Mammary epithelial cell (primary cell): ENCODE measurements at places on chromosomes 7 and 10. TPM values are rescaled to one million over a fixed set of nuclear protein-coding genes. Genes with fewer than 3 reads are reported as not detected.
A peak's percentile ranks its signal among the peaks of the same experiment; 100 is the strongest.

ZNF488 gene
- 0.67 TPM for total RNA-seq

DNA sequence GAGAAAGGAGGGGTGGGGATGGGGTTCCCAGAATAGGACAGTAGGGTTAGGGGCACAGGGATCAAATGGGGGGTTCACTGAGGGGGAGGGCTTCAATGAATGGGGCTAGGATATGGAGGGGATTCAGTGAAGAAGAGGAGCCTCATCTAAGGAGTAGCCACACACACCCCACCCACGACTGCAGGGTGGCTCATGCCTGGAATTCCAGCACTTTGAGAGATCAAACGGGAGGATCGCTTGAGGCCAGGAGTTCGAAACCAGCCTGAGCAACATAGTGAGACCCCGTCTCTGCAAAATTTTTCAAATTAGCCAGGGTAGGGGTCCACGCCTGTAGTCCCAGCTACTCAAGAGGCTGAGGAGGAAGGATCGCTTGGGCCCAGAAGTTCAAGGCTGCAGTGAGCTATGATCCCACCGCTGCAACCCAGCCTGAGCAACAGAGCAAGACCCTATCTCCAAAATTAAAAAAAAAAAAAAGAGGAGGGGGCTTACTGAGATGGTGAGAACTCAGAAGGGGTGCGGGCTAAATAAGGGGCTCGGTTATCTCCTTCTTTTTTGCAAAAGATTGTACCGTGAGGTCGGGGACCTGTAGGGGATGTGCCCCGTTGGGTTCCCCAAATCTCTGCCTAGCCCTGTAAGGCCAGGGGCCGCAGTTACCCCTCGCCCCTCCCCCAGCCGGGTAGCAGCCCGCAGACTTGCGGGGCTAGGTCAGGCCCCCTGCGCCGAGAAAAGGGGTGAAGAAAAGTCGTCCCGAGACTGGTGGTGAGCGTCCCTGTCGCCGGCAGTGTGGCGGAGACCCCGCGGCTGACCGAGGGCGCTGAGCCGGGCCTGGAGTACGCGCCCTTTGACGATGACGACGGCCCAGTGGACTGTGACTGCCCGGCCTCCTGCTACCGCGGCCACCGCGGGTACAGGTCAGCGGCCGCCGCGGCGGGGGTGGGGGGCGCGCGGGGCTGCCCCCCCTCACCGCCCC, 43.1 kb upstream of the HSPB1 start:
- DNase-seq, result no peak

GRCh38 chr7:8217200-8218068, 44.5 kb downstream of the ICA1 start:
- DNase-seq, result peak; percentile 36

ARHGAP21 gene
- total RNA-seq, result 207 TPM

CADPS2 gene
- 1.1 TPM in 2 replicates for total RNA-seq

JCAD gene
- 0.21 TPM in 2 replicates for total RNA-seq

GRCh38 chr10:102299873-102300272, 54.5 kb downstream of the GBF1 start:
- DNase-seq, result peak; percentile 66

DNA sequence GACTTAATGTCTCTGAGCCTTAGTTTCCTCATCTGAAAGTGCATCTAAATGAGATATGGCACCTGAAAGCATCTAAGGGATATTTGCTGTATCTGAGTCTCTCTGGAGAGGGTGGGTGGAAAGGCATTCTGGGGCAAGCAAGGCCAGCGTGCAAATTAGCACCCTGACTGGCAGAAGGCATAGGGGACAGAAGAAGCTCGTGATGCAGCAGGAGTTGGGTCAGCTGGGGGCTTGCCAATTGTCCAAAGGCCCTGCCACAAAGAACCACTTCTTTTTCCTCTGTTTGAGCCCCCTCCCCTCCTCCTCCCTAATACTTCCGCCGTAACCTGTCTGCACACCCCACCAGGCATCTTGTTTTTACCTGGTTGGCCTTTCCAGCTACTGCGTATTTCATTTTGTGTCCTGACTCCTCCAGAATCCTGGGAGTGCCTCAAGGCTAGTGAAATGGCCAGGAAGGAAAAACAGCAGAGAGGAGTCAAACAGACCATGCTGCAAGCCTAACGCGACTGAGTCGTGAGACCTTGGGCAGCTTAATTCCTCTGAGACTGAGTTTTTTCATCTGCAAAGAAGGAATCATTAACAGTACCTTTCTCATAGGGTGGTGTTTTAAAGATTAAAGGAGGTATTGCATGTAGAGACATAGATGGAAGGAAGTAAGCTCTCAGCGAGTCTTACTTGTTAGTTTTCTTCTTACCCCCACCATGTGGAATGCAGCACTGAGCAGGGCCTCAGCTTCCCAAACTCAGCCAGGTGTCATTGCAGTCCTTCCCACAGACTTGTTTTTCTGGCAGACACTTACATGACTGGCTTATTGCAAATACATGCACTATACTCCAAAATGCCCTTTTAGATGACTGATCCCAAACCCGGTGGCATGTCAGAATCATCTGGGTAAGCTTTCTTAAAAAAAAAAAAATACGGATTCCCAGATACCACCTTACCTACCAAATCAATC, 49.1 kb upstream of the MXI1 start:
- no peak for DNase-seq

DNA sequence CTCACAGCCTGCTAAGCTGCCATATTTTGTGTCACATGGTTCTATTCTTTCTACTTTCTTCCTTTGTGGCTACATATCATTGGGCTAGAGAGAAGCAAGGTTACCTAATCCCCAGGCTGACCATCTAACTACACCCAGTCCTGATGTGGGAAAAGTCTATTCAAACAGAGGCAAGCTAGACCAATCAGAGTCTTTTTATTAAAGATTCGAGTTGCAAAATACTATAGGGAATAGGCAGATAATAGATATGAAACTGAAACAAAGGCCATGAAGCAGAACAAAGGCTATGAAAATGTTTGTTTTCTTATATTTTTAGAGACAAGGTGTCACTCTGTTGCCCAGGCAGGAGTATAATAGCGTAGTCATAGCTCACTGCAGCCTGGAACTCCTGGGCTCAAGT, 36.7 kb downstream of the MTERF1 start:
- no peak for DNase-seq

DNA sequence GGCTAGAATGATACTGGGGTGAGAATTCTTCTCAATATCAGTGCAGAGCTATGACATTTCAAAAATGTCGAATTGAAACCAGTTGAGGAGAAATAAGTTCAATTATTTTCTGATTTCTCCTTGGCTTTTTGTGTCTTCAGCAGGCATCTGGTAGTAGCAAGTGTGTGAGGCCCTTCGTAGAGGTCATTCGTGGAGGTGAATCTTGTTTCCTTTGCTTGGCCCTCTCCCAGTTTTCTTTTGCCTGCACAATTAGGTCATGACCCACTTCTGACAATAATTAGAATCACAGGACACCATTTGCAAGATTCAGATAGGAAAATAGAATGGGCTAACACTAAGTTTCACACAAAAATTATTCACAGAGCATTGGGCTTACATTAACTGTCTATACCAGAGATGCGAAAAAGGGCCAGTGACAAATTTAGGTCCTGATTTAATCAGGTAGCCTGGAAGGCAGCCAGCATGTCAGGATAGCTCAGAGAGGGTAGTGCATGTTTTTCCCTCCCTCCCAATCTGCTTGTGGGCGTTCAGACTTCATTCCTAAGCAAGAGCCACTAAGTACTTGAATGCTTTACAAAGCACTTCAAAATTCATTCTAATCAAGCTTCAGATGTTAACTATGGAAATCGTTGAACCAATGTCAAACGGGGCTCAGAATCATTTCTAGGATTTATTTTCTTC, 24.0 kb upstream of the A1CF start:
- no peak for DNase-seq

DNA sequence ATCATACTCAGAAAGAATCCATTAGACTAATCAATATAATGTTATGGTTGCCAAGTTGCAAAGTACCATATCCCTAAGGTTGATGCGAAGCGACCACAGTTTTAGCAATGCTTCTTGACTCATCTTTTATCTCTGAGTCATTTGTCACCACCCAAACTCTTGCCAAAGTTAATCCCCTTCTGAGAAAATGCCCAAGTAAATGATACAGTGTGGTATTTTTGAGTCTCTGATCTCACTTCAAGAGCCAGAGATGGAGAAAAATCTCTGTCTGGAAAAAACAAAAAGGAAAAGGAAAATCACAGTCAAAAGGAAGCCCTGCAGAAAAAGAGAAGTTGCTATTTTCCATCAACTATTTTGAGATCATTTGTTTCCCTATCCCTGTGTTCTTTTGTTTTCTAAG, 26.7 kb upstream of the OTUD1 start:
- DNase-seq, result peak; percentile 28

DNA sequence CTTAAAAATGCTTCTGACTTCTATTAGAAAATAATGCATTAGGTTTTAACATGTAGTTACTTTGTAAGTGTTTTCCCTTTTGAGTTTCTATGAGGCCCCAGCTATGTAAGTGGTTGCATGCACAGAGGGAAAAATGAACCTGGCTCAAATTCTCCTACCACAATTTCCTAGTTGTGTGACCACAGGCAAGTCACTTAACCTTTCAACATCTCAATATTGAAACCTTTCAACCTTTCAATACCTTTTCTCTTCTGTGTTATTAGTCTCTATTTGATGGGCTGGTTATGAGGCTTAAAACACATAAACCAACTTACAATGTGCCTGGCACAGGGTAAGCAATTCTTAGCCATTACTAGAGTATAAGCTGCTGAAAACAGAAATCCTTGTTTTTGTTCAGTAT, 203.0 kb downstream of the KCND2 start:
- no peak for DNase-seq

- no peak for DNase-seq
These were observed 6.4 kb upstream of the FIGNL1 start for GRCh38 chr7:50456371-50457123.

ADRA2A gene
- total RNA-seq, result not detected in 2 replicates

DNA sequence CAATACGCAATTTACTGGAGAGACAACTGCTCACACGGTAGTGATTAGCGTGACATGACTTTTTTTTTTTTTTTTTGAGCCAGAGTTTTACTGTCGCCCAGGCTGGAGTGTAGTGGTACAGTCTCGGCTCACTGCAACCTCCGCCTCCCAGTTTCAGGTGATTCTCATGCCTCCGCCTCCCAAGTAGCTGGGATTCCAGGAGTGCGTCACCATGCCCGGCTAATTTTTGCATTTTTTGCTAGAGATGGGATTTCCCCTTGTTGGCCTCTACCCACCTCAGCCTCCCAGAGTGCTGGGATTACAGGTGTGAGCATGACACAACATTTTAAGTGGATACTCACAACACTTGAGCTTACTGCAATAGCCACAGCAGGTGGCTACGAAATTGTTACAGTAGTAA, 11.9 kb downstream of the ARL4A start:
- DNase-seq, result no peak

- DNase-seq, result peak; percentile 15
These were observed 46.0 kb downstream of the ATAD1 start for GRCh38 chr10:87771871-87772500.

DNA sequence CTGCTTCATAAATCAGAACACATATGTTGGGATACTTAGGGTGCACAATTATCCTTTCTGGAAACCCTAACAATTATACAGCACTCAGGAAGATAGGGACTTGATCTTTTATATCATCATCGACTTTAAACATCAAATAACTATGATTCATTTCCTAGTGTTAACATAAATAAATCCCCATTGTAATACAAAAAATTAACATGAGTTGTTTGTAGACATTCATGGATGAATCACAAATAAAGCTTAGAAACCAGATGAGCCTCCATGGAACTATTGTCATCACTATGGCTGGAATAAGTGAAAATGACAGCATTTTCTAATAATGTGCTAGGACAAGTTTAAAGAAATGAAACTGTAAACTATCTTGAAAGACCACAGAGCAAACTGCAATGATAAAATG, 821.7 kb downstream of the GATA3 start:
- peak; percentile 4 for DNase-seq

GRCh38 chr10:35462491-35462934, 126.2 kb downstream of the CCNY start:
- no peak for DNase-seq

IFIT2 gene
- 1.2 TPM for total RNA-seq

DNA sequence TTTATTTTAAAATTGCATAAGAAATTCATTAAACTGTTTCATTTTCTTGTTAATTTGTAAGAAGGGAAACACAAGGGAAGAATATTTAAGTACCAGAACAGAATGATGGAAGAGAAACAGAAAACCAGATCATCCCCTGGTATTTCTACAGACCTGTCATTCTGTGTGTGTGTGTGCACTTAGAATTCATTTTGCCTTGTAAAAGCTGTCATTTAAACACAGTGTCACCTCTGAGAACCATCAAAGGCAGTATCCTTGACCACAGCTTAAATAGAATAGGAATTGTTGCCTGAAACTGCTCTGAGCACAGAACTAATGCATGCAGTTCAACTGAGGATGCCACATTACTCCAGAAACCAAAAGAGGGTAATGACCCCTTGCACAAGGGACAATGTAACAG, 6.8 kb upstream of the CRPPA start:
- no peak for DNase-seq
